ENCODE measurements at places on chromosomes 2 and 18.

GRCh38 chr2:25514043-25514637 is 159.2 kb downstream of the DTNB start:
- DNase-seq: no peak

GRCh38 chr2:197241596-197241995 is 69.0 kb downstream of the ANKRD44 start:
- DNase-seq: no peak

DNA sequence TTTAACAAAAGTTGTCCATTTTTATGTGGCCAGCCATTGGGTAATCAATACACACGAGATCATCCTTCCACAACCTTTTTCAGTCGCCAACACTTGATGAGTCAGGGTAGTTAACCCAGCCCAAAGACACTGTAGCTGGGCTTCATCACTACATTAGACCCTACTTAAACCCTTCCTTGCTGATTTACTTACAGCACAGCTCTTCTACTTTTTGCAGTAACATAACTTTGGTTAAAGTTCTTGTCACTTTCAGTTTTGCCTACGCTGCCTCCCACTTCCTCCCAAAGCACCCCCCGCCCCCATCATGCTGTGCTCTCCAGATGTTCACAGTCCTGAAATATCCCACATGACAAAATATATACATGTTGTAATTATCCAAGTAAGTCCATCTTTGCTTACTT is 103.6 kb downstream of the CDK15 start:
- DNase-seq: no peak

- DNase-seq: no peak
Observed at GRCh38 chr2:170739507-170740046, 24.4 kb downstream of the SP5 start.

GRCh38 chr2:113966171-113966570 is 76.3 kb downstream of the ACTR3 start:
- DNase-seq: no peak

- DNase-seq: no peak
Observed at GRCh38 chr2:156456616-156457015, 20.4 kb downstream of the GPD2 start.

GRCh38 chr18:78891185-78891762 is 88.3 kb upstream of the SALL3 start:
- no peak for DNase-seq

GRCh38 chr2:237177052-237177451 is 91.4 kb downstream of the COPS8 start:
- DNase-seq: no peak

DNA sequence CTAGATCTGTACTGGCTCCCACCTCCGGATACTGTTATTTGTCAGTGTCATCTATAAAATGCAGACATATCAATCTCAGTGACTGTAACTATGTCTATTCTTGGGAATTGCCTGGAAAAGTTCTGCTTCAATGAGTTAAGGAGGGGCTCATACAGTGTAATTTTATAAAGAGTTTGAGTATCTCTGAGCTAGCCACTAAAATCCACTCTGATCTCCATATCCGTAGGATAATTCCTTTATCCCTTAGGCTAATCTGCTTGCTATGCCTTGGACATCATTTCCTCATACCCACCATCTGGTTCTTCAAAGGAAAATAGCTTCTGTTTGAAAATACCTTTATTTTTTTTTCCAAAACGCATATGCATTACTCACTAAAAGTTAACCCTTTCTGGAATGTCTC is 863.2 kb downstream of the SUCLG1 start:
- DNase-seq: no peak

DNA sequence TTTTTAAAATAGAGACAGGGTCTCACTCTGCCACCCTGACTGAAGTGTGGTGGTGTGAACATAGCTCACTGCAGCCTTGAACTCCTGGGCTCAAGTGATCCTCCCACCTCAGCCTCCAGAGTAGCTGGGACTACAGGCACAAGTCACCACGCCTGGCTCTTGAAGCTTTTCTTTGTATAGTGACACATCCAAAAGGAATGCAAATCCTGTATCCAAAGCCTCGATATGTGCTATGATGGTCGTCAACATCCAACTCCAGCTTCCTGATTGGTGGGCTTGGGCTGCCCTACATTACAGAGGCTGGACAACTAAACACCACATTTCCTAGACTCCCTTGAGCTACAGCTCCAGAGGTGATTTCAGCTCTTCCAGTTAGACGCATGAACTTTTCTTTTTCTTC is 101.7 kb upstream of the PGAP1 start:
- no peak for DNase-seq
